Fibroblast of skin of left quadriceps (primary cell): ENCODE measurements at places on chromosomes 2 and 18.

GRCh38 chr18:23779696-23780303, 90.5 kb downstream of the LAMA3 start:
- DNase-seq = peak; percentile 10

DNA sequence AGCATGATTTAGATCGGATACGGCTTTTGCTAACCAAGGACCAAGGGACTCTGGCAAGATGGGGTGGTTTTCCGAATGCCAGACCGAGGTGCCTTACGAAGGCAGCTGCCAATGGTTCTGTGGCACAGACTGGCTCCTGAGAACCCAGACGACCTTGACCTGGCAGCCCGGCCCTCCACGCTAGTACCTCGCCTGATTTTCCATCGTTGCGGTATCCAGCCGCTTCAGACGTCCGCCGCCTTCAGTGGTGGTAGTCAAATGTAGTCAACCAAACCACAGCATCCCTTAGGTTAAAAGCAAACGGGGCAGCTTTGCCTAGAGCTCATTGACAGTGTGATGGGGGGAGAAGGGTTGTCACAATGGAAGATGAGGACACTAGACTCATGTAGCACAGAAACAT, 42.6 kb downstream of the GBX2 start:
- no peak for DNase-seq

DNA sequence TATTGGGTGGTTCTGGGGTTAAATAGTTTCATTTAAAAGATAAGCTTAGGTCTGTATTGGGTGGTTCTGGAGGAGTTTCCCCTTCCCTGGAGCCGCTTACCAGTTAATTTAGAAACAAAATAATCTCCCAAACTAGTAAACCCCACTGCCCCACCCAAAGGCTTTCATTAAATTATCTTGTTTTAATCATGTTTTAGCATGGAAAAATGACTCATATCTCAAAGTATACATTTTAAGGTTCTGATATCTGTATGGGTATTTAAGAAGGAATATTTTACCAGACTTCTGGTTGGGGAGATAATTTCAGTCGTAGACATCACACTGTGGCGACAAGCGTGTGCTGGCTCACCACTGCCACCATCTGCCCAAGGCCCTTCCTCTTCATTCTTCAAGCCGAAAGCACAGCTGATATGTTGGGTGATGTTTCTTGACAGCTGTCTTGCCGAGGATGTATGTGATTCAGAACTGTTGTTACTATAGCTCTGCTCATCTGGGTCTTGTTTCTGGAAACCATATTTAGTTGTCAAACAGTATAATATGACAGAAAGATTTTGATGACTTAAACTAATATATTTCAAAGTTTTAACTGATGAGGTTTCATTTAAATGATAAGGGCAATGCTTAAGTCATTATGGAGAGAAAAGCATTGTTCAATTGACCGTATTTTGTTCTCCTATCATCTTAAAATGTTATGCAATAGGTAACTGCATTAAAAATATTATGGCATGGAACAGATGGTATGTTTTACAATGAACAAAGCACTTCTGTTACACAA, 5.1 kb downstream of the FIGLA start:
- no peak for DNase-seq

GRCh38 chr18:35983818-35984217, 11.3 kb downstream of the RMP24 start:
- peak; percentile 73 for DNase-seq

GRCh38 chr2:30456106-30456505, 9.1 kb downstream of the LCLAT1 start:
- DNase-seq = no peak

- DNase-seq = no peak
Measured at GRCh38 chr2:145221032-145221431, 701.1 kb upstream of the ZEB2 start.

DNA sequence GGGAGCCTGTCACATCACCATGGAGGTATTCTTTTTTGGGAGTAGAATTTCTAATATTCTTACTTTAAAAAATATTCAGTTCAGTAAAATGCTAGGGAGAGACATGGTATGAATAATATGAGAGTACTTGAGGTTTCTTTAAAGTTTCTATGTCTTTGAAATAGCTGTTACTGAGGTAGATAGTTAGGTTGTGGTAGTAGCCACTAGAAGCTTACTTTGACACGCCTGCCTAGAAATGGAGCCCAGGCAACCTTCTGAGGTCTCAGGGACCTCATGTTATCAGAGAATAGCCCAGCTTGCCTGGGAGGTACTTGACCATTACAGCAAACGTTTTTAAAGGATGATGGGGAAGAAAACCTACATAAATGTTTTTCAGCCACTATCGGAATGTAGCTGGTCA, 131.2 kb downstream of the AGPS start:
- no peak for DNase-seq
